ENCODE measurements at places on chromosomes 1 and 21.

GRCh38 chr1:46342084-46342656, 1.6 kb downstream of the NSUN4 start:
- no peak for DNase-seq
- no peaks in the 10 kb centered on the region for H3K27me3 ChIP-seq
- peak overlapping the region; percentile 97 for H3K27ac ChIP-seq
- peaks cover 30% of the 10 kb centered on the region for H3K4me1 ChIP-seq
- H3K36me3 ChIP-seq: peaks cover 50% of the 10 kb centered on the region

GRCh38 chr1:223776075-223776814, 63.9 kb downstream of the CAPN2 start:
- peak overlapping the region; percentile 54 for H3K27ac ChIP-seq
- DNase-seq: peak; percentile 62
- H3K36me3 ChIP-seq: peaks cover 95% of the 10 kb centered on the region

DNA sequence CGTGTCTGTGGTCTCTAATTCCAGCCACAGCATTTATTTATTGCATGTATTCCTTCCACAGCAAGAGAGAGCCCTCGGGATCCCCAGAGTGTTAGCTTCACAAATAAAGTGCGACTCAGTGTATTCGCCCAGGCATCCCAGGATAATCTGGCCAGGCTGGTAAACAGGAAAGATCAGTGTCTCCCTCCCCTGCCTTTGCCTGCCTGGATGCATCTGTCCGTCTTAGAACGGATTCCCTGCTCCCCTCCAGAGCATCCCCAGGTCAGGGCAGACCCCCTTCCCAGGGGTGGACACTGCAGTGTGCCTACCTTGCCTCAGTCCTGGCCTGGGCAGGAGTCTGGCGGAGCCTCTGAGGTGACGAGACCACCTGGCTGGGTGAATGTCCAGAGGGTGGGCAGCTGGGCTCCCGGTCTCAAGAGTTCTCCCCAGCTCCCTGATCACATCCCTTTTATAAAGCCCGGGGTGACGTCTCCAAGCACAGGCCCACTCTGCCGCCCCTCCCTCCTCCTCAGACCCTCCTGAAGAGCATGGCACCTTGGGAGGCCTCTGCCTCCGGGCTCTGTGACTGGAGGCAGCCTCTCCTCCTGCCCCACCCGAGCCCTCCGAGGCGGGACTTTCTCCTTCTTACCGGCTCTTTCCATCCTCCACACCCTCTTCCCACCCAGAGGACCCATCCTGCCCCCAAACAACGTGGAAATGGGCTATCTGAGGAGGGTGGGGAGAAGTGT, at the start of gene KISS1:
Gene KISS1, minus strand, starts transcription at position 424 of the 728 bp plus-strand sequence. CDS start 3,615 bp downstream, outside the sequence.
- no peaks in the 10 kb centered on the region for H3K36me3 ChIP-seq
- no peak within 1 kb of the TSS for H3K27ac ChIP-seq
- no peak for DNase-seq
- peaks cover 8% of the 10 kb centered on the region for H3K4me1 ChIP-seq
- no peaks in the 10 kb centered on the region for H3K27me3 ChIP-seq
- no peak within 1 kb of the TSS for H3K4me3 ChIP-seq

DNA sequence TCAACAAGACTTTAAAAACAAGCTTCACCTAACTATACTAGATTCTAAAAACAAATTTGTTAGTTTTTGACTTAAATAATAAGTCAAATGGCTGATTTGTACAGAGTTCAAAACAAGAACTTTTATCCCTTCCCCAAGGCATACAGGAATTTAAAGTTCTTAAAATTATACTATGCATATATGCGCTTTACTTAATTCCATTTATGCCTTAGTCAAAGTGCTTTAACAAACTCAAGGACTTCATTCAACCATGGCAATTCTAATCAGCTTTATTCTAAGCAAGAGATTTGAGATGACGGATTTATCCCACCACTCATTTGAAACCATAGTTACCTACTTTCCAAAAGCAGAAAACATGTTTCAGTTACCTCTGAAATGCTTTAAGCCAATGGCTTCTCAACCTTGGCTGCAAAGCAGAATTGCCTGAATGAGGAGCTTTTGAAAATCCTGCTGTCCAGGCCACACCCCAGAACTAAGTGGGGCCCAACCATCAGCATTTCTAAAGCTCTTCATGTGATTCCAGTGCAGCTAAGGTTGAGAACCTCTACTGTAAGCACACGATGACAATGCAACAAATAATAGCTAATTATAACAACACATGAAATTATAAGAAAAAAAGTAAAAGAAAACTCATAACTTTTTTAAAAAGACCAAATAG, 44.6 kb downstream of the TTLL7 start:
- H3K4me3 ChIP-seq: no peak overlapping the region
- H3K27me3 ChIP-seq: no peaks in the 10 kb centered on the region
- no peak for DNase-seq
- H3K4me1 ChIP-seq: no peaks in the 10 kb centered on the region

DNA sequence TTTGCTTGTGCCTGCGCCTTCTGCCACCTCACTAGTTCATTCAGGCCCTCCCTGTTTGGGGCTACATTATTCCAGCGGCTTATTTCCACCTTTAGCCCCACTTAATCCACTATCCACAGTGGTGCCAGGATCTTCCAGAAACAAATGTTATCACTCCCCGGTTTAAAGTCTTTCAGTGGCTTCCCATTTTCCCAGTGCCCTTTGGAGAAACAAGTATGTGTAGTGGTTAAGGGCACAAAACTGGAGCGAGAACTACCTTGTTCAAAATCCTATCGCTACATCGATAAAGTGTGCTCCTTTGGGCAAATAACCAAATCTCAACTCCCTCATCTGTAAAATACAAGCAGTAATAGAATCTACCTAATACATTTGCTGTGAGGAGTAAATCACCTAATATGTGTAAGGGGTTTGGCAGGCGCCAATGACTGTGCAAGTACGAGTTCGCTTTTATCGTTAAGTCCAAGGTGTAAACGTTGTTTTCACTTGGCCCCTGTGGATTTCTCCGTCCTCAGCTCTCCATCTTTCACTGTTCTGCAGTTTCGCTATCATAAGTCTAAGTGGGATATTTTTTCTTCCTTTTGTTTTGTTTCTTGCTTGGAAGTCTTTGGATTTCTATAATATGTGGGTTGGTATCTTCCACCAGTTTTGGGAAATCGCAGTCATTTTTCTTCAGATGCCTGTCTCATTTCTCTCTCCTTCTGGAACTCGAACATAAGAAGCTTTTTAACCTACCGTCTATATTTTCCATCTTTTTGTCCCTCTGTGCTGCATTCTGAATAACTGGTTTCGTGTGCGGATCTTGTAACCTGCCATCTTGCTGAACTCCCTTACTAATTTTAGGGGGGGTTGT, 844 bp upstream of the MEAF6 start:
- peak overlapping the region; percentile 95 for H3K4me3 ChIP-seq
- H3K4me1 ChIP-seq: peaks cover 32% of the 10 kb centered on the region
- no peaks in the 10 kb centered on the region for H3K27me3 ChIP-seq
- H3K36me3 ChIP-seq: peaks cover 25% of the 10 kb centered on the region

Measured in stomach (tissue), 19 donors.